ENCODE measurements at places on chromosomes 4 and X.

DNA sequence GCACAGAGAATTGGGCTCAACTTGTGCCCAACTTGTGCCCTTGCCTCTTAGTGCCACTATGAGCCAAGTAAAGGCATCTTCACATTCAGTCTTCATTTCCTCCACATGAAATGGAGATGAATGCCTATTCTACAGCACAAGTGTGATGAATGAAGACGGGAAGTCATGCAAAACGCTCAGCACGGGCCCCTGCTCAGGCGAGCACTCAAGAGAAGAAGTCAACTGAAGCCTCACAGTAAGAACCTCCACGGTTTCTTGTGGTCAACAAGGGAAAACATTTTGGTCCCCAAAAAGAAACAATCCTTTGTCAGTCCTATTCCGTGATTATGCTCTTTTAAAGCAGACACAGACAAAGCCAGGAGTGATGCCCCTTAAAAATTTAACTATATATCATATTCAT is 87.0 kb downstream of the IRF2 start:
- no peak for DNase-seq

DNA sequence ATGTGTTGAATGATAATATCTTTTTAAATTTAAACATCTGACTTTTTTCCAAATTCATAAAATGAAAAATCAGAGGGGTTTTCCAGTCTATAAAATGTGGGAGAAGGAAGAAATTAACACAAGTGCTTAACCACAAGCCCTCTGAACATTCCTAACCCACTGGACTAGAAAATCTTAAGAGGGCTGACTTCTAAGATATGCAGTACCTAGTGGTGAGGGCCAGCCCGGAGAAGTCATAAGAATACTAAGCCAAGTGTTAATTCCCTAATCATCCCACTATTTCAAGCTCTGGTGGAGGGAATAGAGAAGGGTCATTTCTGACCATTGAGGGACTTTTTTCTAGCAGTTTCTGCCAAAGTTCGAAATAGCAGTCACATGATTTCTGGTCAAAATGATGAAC is 86.9 kb upstream of the NEIL3 start:
- no peak for DNase-seq

DNA sequence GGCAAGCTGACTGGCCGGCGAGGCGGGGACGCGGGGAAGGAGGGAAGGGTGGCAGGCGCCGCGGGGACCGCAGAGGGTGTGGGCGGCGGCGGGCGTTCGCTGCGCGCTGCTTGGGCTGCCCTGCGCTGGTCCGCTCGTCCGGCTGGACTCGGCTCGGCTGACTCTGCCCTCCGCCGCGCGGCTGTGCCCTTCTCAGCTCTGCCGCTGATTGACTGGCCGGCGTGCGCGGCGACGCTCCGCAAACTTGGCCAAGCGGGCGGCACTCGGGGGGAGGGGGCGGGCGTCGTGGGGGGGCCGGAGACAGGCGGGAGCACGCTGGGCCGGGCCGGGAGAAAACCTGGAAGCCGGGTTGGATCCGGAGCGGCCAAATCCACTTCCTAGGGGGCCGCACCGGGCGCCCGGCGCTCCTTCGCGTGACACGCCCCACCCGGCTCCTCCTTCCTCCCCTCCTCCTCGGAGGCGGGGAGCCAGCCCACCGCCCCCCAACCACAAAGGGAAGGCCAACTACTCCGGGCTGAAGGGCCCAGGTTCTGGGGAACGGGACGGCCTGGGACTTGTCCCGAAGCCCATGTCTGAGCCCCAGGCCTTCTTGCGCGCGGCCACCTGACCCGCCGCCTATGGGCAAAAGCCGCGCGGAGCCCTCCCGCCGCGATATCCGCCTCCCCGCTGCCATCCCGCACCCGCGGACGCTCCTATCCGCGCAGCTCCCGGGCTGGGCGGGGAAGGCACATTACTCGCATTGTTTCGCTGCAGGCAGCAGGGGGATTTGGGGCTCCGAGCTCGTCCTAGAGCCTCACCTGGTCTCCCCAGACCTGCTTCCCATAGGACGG is at the start of gene GPC4:
TSS of gene GPC4 (minus strand) at position 214 of the 830 bp plus-strand sequence. CDS start 524 bp downstream, outside the sequence.
- no peak for DNase-seq

DNA sequence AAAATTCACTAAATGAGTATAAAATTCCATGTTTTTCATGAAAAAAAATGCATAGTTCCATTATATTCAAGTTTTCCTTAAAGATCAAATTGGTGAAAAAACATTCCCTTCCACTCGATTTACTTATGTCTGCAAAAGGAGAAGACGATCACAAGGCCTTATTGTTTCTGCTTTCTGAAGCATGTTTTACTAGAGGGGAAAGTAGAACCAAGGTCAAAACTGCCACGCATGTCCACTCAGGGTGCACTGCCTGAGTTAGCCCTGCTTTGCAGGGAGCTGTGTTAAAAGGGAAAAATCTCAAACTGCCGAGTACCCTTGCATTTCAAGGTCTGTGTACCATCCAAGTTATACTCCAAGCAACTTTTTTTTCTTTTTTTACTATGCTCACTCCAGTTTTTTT is 57.2 kb downstream of the TRAPPC11 start:
- no peak for DNase-seq

DNA sequence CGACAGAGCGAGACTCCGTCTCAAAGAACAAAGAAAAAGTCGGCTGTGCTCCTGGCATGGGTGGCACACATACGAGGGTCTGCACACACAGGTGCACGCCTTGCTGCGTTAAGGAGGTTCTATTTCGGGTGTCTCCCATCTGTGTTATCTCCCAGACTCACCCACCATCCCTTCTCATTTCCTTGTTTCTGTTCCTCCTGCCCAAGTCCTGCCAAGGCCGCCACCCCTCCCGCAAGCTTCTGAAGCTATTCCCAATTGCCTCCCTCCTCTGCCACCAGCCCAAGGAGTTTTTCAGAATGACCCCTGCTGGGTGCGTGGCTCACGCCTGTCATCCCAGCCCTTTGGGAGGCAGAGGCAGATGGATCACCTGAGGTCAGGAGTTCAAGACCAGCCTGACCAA is 6.0 kb upstream of the IL3RA start:
- no peak for DNase-seq

GRCh38 chr4:86939729-86940575 is 5.1 kb downstream of the AFF1 start:
- DNase-seq, result no peak
